ENCODE measurements at places on chromosomes 11 and 22. TPM values are rescaled to one million over a fixed set of nuclear protein-coding genes. Genes with fewer than 3 reads are reported as not detected.
A peak's percentile ranks its signal among the peaks of the same experiment; 100 is the strongest.

The ESAM gene
- total RNA-seq = 1.4 TPM

The MYO7A gene
- 5.3 TPM for total RNA-seq

The TBX10 gene
- not detected for total RNA-seq

The MB gene
- not detected for total RNA-seq

The C22orf31 gene
- total RNA-seq = not detected

The EMSY gene
- 42.3 TPM for total RNA-seq

The GGTLC2 gene
- not detected for total RNA-seq

The BCL2L13 gene
- total RNA-seq = 36.0 TPM

The LIF gene
- total RNA-seq = 2.3 TPM

The CBX6 gene
- 38.8 TPM for total RNA-seq

The H19 gene
- 17,961 TPM for total RNA-seq

The CABP7 gene
- 0.12 TPM for total RNA-seq

The FUT4 gene
- 6.6 TPM for total RNA-seq

The OR52H1 gene
- 0.26 TPM for total RNA-seq

The MRGPRX3 gene
- not detected for total RNA-seq

The E2F8 gene
- 9.4 TPM for total RNA-seq

The SCARF2 gene
- total RNA-seq = 14.6 TPM

The GAS2L1 gene
- 10.6 TPM for total RNA-seq

DNA sequence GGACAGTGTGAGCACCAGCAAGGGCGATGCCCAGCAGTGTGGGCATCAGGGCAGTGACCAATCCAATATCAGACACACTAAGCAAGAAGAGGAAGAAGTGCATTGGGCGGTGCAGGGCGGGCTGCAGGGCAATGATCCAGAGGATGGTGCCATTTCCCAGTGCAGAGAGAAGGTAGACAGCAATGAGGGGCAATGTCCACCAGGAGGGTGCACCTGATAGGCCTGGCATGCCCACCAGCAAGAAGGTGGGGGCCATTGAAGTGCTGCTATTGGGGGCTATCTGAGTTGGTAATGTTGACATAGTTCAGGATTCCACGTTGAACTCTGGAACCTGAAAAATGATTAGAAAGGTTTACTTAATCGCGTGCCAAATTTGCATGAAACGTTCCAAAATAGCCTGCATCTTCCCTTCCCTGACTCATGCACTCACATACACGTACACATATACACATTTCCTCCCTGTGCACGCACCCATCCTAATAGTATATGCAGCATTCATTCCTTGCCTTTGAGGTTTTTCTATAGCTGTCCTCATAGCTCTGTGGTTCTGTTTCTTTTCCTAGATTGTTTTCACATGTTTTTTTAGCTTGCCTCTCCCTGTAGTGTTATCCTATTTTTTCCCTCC is at the start of gene OR51S1:
OR51S1 (minus strand) TSS at position 301 of the 625 bp plus-strand sequence; CDS start at position 301, 0 bp downstream.
- H3K27ac ChIP-seq = no peak within 1 kb of the TSS
- no peak within 1 kb of the TSS for H3K4me3 ChIP-seq
- no peaks in the 10 kb centered on the region for H3K27me3 ChIP-seq
- DNase-seq = no peak
- peaks cover 2% of the 10 kb centered on the region for H3K4me1 ChIP-seq
- H3K36me3 ChIP-seq = no peaks in the 10 kb centered on the region

GRCh38 chr11:94678236-94678635 is 89.9 kb upstream of the AMOTL1 start:
- no peak for DNase-seq
- H3K36me3 ChIP-seq = no peaks in the 10 kb centered on the region
- no peak overlapping the region for H3K4me3 ChIP-seq
- peaks cover 3% of the 10 kb centered on the region for H3K27me3 ChIP-seq
- H3K4me1 ChIP-seq = peaks cover 7% of the 10 kb centered on the region
- no peak overlapping the region for H3K27ac ChIP-seq

- peaks cover 29% of the 10 kb centered on the region for H3K4me1 ChIP-seq
- peak overlapping the region; percentile 94 for H3K27ac ChIP-seq
- H3K4me3 ChIP-seq = no peak overlapping the region
- H3K27me3 ChIP-seq = peaks cover 7% of the 10 kb centered on the region
- H3K36me3 ChIP-seq = peaks cover 10% of the 10 kb centered on the region
- no peak for DNase-seq
Observed at GRCh38 chr11:86811637-86812321, 11.4 kb downstream of the PRSS23 start.

DNA sequence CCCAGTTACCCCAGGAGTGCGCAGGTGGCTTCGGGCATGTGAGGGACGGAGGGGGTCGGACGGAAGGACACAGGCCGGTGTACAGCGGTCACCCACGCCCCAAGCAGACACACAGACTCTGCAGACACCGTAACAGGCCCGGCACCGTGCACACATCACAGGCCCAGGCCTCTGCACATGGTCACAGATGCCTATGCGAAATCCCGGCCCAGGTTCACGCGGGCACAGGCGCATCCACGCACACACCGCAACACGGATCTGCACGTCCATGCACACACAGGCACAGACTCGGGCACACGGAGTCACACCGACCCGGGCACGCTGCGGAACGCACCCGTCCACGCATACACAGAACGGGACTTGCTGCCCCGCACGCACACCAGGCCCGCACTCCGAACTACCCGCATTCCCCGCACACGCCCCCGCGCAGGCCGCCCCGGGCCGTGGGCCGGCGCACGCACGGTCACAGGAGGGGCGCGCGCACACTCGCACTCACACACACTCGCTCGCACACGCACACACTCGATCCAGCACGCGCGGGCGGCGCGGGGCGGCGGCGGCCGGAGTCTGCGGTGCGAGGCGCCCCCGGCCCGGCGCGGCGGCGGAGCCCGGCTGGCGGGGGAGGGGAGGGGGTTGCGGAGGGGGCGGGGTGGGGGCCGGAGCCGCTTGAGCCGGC is at the start of gene MGAT3:
MGAT3 (plus strand) TSS at position 491 of the 676 bp plus-strand sequence. CDS start 30,336 bp downstream, outside the sequence.
- H3K4me3 ChIP-seq = peak within 1 kb of the TSS; percentile 79
- peak within 1 kb of the TSS; percentile 37 for H3K27ac ChIP-seq
- H3K36me3 ChIP-seq = no peaks in the 10 kb centered on the region
- DNase-seq = no peak
- peaks cover 6% of the 10 kb centered on the region for H3K27me3 ChIP-seq

- no peak overlapping the region for H3K4me3 ChIP-seq
- no peaks in the 10 kb centered on the region for H3K36me3 ChIP-seq
- no peaks in the 10 kb centered on the region for H3K4me1 ChIP-seq
- H3K27me3 ChIP-seq = no peaks in the 10 kb centered on the region
Observed at GRCh38 chr11:84383576-84383975, 1097.4 kb upstream of the CCDC90B start.

DNA sequence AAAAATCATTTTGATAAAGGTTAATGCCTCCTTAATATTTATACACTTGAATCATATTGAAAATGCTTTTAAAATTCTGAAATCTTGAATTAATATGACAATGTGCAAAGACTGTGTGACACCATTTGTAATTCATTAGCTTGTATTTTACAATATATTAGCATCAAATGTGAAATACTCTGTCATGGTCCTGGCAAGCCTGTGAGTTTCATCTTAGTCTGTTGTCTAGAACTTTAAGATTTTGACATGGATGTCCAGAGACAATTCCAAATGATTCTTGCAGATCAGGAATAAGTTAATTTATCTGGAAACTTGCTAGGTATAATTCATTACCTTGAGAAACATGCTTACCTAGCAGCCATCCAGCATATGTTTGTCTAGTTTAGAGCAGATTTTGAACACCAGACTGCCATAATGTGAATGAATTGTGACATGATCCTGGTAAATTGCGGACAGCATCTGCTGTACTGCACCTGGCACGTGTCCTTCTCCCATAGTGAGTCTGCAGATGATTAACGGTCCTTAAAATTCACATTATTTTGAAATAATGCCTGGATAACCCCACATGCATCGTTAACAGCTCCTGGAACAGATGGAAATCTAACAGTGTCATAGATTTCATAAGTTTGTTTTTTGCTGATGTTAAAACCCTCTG is 34.5 kb upstream of the DEUP1 start:
- no peaks in the 10 kb centered on the region for H3K27me3 ChIP-seq
- peaks cover 5% of the 10 kb centered on the region for H3K4me1 ChIP-seq
- H3K27ac ChIP-seq = no peak overlapping the region
- no peaks in the 10 kb centered on the region for H3K36me3 ChIP-seq

GRCh38 chr11:86124251-86125233 is 55.7 kb upstream of the PICALM start:
- no peak overlapping the region for H3K27ac ChIP-seq
- DNase-seq = no peak
- no peaks in the 10 kb centered on the region for H3K36me3 ChIP-seq
- no peak overlapping the region for H3K4me3 ChIP-seq
- no peaks in the 10 kb centered on the region for H3K27me3 ChIP-seq

- no peak overlapping the region for H3K4me3 ChIP-seq
- DNase-seq = no peak
- H3K4me1 ChIP-seq = peaks cover 36% of the 10 kb centered on the region
Observed at GRCh38 chr11:27213232-27213660, 149.8 kb downstream of the CCDC34 start.

- H3K36me3 ChIP-seq = peaks cover 3% of the 10 kb centered on the region
- no peaks in the 10 kb centered on the region for H3K27me3 ChIP-seq
- H3K4me3 ChIP-seq = peak overlapping the region; percentile 72
- peak overlapping the region; percentile 97 for H3K27ac ChIP-seq
Observed at GRCh38 chr22:25111579-25112517, 87.8 kb upstream of the CRYBB3 start.

DNA sequence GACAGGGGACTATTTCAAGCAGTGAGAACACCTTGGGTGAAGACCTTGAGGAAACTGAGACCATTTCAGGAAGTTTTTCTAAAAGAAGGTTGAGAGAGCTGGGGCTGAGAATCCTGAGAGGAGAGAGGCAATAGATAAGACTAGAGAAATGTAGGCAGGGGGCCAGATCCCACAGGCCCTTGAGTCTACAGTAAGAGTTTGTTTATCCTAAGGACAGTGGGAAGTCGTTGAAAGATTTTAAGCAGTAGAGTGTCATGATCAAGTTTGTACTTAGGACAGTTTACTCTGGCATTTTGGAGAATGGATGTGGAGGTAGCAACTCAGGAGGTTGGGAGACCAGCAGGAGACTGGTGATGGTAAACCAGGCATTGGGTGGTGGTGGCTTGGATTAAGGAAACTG is 17.1 kb downstream of the HSD17B12 start:
- H3K36me3 ChIP-seq = peaks cover 37% of the 10 kb centered on the region
- H3K27ac ChIP-seq = no peak overlapping the region
- no peaks in the 10 kb centered on the region for H3K27me3 ChIP-seq

DNA sequence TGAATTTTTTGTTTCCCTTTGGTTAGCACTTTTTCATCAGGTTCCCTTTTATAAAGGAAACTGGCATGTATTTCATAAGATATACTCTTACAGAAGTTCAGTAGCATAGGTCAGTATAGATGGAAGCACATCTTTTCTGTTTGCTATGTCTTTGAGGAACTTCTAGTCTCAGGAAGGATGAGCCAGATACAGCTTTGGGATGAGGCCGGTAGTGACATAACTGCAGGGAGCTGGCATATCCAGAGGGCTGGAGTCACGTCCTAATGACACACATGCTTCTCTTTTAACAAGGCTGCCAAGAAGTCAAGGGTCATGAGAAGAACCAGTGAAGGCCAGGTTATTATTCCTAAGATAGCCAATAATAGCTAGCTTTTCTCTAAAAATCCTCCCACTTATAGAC is 33.3 kb upstream of the ADSL start:
- H3K36me3 ChIP-seq = peaks cover 44% of the 10 kb centered on the region
- no peak overlapping the region for H3K4me3 ChIP-seq
- no peaks in the 10 kb centered on the region for H3K4me1 ChIP-seq
- no peak for DNase-seq
- H3K27ac ChIP-seq = no peak overlapping the region

GRCh38 chr11:76823481-76824028 is 37.2 kb upstream of the ACER3 start:
- DNase-seq = no peak
- peaks cover 1% of the 10 kb centered on the region for H3K36me3 ChIP-seq
- H3K27me3 ChIP-seq = no peaks in the 10 kb centered on the region
- no peak overlapping the region for H3K27ac ChIP-seq

GRCh38 chr11:105367129-105367528 is 227.6 kb upstream of the CARD18 start:
- no peak for DNase-seq
- H3K36me3 ChIP-seq = no peaks in the 10 kb centered on the region

DNA sequence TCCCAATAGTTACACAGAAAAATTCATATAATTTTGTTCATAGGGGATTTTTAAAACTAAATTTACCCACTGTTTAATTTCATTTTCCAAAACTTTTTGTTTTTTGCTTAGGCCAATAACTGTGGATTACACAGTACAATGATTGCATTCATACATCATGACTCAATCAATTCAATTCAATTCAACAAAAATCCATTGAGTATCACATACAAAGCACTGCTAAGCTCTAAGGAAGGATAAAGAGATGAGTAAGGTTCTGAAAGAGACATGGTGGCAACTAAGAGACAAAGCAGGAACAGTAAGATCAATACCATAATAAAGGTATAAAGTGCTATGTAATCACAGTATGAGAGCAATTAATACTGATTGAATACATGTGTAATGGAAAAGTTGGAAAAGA is 9.4 kb upstream of the LAYN start:
- H3K4me1 ChIP-seq = peaks cover 2% of the 10 kb centered on the region

DNA sequence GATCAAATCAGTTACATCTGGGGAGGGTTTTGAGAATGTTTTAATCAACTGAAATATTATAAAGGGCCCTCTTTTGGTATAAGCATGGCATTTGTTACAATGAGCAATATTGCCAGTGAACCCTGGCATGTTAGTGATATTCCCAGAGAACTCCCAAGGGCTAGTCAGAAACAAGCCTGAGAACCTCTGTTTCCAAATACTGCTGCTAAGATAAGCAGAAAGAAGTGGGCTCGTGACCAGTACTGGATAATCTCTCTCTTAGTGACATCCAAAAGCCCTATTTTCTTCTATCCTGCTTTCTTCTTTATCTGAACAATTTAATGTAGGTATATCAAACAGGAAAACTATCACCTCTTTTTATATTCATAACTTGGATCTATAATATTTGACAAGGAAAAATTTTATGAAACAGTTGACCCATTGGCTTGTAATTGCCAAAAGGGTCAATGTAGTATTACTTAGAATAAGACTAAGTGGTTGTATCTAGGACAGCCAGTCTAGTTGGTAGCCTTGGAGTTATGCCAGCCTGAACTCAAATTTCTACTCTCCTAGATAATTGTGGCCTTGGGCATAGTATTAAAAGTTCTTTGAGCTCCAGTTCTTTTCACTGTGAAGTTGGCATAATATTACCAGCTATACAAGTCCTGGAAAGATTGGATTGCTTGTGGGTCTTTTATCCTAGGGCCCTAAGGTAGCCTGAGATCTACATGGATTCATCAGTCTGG is 15.7 kb downstream of the CAT start:
- H3K4me3 ChIP-seq = no peak overlapping the region
- H3K27me3 ChIP-seq = no peaks in the 10 kb centered on the region
- H3K27ac ChIP-seq = no peak overlapping the region

DNA sequence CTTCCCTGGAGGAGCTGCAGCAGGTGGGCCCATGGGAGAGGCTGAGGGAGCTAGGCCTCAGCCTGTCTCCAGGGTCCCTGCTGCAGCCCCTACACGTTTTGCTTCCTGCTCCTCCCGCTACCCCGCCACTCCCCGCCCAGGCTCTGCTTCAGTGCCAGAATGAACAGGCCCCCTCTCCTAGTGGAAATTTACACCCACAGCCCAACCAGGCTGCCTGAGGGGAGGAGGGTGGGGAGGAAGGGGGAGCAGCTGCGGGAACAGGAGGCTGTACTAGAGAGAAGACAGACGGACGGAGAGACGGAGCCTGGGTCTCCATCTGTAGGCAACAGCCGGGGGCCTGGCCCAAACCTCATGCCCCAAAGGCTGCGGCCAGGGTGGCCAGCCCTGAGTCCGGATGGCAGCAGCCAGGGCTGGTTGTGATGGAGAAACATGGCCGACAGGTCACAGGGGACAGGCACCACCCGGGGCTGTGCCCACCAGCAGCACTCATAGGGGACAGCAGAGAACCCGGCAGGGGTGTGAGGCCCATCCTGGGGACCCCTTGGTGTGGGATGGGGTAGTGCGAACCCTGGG is 20.6 kb downstream of the FLRT1 start:
- no peak for DNase-seq
- no peak overlapping the region for H3K4me3 ChIP-seq
- no peak overlapping the region for H3K27ac ChIP-seq
- peaks cover 45% of the 10 kb centered on the region for H3K27me3 ChIP-seq
- peaks cover 7% of the 10 kb centered on the region for H3K4me1 ChIP-seq

Data from progenitor cell of endocrine pancreas (in vitro differentiated cells).